ENCODE measurements at places on chromosomes 13 and 19.

- DNase-seq: no peak
Observed at GRCh38 chr13:94483970-94484369, 4.5 kb upstream of the DCT start.

- DNase-seq: peak; percentile 98
Observed at GRCh38 chr19:38304866-38305429, 897 bp downstream of the C19orf33 start.

DNA sequence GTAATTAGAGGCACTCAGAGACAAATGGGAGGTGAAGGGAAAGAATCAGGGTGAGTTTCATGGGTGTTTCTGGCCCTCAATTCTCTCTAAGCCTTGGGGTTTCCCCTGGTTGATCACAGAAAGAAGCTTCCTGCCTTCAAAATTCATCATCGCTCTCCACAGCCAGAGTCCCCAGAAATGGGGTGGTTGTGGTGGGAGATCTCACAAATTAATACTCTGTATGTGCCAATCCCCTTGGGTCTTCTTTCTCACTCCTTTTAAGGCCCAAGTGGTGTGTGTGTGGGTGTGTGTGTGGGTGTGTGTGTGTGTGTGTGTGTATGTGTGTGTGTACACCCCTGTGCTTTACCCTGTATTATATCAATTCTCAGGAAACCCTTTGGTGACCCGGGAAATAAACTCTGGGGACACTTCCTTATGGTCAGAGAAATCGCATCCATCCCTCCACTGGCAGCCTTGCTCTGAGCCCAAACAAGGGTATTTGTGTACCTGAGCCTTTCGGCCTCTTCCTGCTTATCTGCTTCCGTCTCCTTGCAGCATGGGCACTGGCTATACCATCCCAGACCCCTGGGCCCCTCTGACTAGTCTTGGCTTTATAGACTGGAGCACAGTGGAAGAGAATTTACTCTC, 2.8 kb upstream of the FCGBP start:
- no peak for DNase-seq

GRCh38 chr13:50894504-50894903, 15.1 kb upstream of the RNASEH2B start:
- no peak for DNase-seq

DNA sequence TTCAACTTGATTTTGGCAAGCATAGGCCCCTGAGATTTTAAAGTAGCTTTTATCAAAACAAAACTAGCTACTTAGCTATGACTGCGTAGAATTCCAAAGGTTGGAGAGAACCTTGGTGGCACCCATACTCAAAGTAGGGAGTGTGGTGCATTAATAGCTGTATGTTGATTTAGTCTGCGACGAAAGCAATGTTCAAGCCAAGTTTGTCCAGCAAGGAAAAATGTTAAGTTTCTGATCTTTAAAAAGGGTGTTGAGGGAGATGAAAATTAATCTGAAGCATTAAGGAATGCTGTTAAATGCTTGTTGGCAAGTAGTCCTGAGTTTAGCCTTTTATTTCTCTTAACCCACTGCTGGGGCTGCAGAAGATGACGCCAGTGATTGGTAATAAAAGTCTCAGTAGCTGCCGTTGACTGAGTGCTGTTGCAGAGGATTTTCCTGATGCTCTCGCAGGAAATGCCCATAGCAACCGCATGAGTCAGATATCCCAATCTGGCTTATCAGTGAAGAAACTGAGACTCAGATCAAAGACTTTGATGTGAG, 75.9 kb upstream of the RNF113B start:
- no peak for DNase-seq

GRCh38 chr19:56477429-56478338, 539 bp upstream of the ZNF667 start:
- peak; percentile 59 for DNase-seq

GRCh38 chr19:41321600-41322270, 11.8 kb downstream of the CCDC97 start:
- peak; percentile 54 for DNase-seq

DNA sequence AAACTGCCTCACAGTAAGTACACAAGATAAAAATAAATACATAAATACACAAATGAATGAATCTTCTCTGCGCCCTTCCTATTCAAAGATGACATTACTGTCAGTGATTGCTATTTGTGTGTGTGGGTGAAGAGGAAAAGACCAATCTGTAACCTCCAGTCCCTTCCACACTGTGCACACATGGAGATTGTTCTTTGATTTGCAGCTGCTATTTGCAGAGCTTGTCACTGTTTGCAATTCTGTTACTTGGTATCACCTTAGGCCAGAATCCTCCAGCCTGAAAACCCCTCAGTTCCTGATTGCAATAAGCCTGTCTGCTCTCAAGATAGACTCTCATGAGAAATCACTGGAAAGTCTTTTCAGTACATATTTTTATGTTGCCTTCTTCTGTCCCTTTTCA, 1314.9 kb downstream of the PCDH9 start:
- peak; percentile 52 for DNase-seq

DNA sequence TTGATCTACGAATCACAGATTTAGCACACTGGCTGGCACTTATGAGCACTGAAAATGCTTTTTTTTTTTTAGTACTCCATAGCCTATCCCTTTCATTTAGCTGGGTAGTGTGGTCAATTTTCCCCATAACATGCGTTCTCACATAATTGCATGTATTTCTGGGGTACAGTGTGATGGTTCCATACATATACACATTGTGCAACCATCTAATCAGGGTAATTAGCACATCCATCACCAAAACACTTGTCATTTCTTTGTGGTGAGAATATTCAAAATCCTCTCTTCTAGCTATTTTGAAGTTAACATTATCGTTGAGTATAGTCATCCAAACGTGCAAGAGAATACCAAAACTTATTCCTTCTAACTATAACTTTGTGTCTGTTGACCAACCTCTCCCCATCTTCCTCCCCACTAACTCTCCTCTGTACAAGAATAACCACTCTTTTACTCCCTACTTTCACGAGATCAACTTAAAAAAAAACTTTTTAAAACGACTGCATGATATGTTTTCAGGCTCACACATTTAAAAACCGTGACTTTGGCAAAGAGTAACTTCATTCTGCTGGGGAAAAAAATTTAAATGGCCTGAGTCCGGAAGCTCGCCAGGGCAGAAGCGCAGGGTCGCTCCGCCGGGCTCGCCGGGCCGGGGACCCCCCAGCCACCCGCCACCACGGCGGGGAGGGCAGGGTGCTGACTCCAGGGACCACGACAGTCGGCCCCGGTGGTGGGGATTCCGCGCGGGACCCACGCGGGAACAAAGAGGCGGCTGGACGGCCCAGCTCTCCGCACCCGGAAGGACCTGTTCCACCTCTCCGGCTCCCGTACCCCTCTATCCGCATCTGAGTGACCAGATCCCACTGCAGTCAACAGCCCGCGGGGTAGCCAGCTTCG, 868 bp upstream of the UBAC2 start:
- DNase-seq: no peak

DNA sequence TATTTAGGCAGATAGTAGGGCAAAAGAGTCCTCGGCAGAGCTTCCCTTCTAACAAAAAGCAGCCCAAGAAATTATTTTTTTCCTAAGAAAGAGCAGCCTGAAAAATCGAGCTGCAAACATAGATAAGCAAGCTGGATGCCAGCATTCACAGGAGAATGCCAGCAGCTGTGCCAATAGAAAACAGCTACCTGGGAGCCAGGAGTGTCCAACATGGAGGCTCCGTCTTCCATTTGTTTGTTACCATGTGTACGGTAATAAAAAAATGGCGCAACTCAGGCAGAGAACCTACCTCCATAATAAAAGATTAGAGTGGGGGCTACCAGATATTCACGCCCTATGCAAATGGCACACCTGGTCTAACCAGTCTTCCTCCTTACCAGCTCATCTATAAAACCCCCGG, 77.6 kb upstream of the IPO5 start:
- DNase-seq: peak; percentile 72

- DNase-seq: no peak
Observed at GRCh38 chr19:34994286-34994642, 5.9 kb upstream of the GRAMD1A start.

DNA sequence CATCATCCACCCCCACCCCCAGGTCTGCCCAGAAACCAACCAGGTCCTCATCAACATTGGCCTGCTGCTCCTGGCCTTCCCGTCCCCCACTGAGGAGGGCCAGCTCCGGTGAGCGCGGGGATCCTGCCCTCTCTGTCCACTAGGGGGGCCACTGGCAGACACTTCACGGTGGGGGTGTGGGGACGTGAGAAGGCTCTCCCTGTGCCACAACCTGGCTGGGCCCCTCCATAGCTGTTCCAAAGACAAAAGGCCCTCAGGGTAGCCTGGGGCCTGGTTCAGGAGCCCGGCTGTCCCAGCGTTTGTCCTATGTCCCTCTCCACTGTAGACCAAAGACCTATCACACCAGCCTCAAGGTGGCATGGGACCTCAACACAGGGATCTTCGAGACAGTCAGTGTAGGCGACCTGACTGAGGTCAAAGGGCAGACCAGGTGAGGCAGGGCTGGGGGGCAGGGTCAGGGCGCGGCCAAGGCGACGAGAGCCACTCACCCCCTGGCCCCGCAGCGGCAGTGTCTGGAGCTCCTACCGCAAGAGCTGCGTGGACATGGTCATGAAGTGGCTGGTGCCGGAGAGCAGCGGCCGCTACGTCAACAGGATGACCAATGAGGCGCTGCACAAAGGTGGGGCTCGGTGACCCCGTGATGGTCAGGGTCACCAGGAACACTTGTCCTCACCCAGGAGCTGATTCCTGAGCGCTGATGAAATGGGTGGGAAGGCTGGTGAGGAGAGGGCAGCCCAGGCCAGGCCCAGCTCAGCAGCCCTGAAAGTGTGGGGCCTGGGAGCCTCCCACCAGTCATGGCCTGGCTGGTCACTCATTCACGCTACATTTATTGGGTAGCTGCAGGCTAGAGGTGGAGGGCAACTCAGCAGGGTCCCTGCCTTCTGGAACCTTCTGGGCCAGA, 7.9 kb downstream of the DCAF15 start:
- DNase-seq: no peak

DNA sequence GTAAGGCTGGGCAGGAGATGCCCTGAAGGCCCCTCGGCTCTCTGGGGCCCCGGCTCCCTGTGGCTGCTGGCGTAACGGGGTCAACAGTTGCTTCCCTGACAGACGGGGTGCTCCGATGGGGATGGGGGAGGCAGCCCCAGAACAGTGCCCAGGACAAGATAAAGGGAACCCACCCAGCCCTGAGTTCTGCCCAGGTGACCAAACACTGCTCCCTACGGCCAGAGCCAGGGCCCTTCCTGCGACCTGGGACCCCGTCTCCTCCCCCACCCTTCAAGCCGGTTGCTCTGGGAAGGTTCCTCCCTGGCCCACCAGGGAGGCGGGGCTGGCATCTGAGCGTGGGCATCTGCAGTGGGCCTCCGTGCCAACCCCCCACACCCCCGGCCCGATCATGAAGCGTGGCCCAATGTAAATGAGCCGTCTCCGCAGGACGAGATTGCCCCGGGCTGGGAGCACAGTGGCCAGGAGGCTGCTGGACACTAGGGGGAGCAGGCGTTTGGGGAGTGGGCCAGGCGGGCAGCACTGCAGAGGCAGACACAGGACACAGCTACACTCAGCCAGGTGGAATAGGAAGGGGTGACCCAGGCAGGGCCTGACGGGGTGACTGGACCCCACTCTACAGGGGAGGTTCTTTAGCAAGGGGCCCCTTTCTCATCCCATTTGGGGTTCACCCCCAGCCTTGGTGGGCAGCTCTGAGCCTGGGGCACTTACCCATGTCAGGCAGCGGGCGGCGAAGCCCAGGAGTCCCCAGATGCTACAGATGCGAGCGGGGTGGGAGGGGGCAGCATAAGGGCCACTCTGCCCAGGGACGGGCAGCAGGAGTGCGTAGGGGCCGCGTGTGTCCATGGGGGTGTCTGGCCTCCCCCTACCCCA, 1.2 kb upstream of the NKPD1 start:
- DNase-seq: peak; percentile 59
